ENCODE measurements at places on chromosomes 1 and 21.

- no peak for DNase-seq
Measured at GRCh38 chr1:38559446-38560165, 300.0 kb downstream of the RRAGC start.

DNA sequence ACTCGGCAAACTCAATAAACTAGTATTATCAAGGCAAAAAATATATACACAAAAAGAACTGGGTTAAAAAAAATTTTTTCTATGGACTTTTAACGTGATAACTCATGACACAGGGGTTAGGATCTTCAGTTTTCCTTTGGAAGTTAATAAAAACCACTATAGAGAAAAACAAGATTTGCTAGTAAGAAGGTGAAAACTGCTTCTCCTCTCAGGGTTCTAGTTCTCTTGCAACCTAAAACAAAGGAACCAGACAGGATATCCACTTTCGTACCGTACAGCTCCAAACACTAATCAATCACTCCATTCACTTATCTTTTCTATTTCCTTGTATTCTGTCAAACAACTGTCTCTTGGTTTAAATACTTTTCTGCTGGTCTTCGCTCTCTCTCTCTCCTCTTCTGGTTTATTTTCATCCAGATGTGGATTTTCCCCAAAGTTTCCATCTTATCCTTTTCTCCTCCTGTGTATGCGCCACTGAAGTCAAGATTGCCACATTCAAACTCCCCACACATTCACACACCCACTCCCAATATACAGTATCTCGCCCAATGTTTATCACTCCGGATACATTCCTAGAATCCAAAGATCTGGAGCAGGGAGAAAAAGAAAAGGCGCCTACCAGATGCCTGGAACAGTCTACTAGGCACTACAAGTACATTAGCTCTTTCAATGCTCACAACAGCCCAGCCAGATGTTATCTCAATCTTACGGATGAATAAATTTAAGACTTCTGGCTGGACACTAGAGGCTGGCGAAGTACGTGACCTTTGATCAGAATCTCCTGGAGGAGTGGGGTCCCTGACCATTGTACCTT lies 775 bp upstream of the PRPF38B start:
- DNase-seq, result no peak

DNA sequence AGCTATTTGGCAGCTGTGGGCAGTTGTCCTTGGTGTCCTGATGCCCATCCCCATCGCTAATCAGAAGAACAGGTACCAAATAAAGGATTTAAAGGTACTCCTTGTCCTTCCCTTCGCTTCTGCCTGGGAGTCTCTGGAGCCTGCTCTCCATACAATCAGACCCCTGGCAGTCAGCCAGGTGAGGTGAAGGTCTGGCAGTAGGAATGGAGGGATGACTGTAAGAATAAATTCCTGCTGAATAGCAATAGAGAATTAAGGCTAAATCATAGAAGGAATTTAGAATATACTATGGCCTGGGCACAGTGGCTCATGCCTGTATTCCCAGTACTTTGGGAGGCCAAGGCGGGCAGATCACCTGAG lies 9.2 kb downstream of the THBS3 start:
- no peak for DNase-seq

GRCh38 chr1:232147215-232147614 lies 482.7 kb downstream of the SIPA1L2 start:
- DNase-seq, result no peak

GRCh38 chr1:57522575-57522974 lies 98.7 kb upstream of the DAB1 start:
- DNase-seq, result no peak

DNA sequence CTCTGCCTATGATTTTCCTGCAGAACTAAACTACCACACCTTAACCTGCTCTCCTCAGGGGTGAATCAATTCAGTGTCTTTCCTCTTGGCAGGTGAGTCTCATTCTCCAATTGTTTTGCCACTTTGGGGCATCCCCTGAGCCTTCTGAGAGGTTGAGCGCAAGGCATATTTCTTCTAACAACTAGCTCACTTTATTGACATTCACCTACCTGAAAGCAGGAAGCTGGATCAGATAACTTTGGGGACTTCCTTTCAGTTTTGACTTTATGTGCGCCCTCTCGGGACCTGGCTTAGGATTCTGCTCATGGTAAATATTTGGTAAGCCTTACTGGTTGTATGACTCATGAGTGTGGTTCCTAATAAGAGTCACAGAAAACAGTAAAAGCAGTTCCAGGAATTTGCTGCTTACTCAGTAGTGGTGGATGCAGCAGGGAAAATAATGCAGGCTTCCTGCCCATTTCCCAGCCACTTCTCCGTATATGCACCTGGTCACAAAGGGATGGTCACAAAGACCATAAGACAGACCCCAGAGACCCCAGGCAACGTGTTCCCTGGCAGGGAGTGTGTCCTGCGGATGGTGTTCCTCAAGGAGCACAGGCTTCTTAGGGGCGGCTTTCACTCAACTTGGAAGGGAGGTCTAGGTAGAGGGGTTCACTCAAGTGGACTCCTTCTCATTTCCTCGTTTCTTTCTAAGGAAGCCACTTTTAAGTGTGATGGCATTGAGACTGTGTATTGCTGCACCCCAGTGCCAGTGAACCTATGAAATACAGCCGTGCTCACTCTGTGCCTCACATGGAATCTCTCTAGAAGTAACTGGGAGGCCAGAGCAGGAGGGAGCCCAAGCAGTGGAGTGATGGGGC lies 22.0 kb upstream of the BATF3 start:
- DNase-seq, result no peak

GRCh38 chr1:18511874-18512150 lies 31.1 kb downstream of the KLHDC7A start:
- no peak for DNase-seq

DNA sequence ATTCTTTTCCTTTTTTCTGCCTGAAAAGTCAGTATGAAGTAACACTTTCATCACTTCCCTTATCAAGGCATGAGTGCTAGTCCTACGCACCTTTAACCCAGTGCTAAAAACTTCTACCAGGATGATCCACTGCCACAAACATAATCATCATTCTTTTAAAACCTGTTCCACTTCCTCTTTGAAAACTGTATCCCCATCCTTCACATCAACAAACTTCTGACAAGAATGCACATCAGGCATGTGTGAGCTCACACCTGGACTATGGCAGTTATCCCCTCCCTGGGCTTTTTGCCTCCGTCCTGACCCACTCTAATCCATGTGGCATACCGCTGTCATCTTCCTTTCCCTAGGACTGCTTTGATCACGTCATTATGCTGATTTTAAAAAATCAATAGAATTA lies 70.2 kb downstream of the ESRRG start:
- DNase-seq, result no peak

- no peak for DNase-seq
Measured at GRCh38 chr1:29703596-29704370, 467.5 kb downstream of the PTPRU start.

DNA sequence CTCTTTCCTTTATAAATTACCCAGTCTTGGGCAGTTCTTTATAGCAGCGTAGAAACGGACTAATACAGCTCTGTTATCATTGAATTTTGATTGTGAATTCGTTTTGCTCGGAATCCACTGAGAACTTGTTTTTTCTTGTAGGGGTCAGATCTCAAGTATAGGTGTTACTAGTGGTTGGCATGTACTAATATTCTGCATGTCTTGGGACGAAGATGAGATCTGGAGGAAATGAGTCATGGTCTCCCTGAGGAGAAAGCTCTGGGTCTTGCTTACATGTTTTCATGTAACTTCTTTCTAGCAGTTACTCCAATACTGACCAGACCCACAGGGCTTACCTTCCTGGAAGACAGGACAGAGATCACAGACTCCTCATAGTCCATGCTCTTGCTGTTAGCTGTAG lies 30.3 kb downstream of the ZSCAN20 start:
- DNase-seq, result peak; percentile 32

GRCh38 chr1:29502911-29503840 lies 266.9 kb downstream of the PTPRU start:
- DNase-seq, result no peak

GRCh38 chr21:25688275-25689155 lies 46.2 kb downstream of the ATP5PF start:
- no peak for DNase-seq

GRCh38 chr1:209104646-209105045 lies 478.9 kb upstream of the CAMK1G start:
- DNase-seq, result no peak

DNA sequence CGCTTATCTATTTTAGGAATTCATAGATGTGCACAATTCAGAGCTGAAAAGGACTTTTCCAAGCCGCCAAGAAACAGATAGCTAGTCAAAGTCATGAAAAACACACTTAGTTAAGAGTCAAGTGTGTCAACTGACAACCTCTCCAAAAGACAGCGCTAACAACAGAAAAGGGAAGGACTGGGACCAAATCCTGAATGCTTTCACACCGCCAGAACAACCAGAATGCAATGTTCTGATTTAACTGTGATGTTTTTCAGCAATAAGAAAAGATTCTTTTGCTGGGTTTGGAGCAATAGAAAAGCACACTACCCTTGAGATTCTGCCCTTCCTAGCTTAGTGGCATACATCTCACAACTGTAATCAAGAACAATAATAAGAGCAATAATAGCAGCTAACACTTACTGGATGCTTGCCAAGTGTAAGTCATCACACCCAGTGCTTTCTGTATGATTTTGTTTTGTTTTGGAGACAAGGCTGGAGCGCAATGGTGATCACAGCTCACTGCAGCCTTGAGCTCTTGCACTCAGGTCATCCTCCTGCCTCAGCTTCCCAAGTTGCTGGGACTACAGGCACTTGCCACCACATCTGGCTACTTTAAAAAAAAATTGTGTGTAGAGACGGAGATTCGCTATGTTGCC lies 33.9 kb upstream of the SDC3 start:
- no peak for DNase-seq

- DNase-seq, result peak; percentile 4
Measured at GRCh38 chr1:22639286-22639685, 2.9 kb downstream of the C1QA start.

DNA sequence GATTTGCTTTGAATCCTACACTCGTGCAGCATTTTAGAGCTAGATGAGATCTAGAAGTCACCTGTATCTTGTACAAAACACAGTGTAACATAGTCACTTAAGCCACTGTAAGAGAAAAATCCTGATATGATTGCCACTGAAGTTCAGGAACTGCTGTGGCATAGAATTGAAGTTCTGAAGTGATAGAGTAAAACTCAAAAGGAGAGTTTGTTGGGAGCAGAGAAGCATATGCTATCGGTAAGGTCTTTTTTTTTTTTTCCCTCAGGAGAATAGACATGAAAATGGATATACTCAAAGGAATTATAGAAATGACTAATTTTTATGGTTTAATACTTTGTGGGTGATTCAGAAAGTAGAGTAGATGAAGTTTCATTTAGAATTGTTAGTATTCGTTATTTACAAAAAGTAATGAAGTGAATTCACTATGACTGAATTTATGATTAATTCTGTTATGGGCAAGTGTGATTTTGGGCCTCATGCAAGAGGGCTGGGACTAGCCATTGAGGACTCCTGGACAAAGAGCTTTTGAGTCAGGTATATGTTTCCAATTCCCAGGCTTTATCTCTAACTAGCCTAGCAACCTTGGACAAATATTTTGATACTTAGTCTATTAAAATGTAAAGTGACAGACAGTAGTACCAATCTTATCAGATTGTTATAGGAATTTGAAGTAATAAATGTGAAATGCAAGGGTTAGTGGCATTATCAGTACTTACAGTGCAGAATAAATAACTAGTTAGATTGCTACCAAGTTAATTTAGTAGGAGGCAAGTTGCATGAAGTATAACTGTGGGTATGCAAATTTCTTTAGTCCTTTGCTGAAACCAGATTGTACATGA lies 3.1 kb downstream of the KCTD3 start:
- no peak for DNase-seq

DNA sequence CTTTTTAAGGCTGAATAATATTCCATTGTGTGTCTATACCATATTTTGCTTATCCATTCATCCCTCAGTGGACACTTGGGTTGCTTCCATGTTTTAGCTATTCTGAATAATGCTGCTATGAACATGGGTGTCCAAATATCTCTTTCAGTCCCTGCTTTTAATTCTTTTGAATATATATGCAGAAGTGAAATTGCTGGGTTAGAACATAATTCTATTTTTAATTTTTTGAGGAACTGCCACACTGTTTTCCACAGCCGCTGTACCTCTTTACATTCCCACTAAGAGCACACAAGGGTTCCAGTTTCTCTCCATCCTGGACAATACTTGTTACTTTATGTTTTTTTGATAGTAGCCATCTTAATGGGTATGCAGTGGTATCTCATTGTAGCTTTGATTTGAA lies 65.6 kb downstream of the RIMS3 start:
- DNase-seq, result no peak

GRCh38 chr21:41032541-41032940 lies 135.4 kb upstream of the BACE2 start:
- no peak for DNase-seq

DNA sequence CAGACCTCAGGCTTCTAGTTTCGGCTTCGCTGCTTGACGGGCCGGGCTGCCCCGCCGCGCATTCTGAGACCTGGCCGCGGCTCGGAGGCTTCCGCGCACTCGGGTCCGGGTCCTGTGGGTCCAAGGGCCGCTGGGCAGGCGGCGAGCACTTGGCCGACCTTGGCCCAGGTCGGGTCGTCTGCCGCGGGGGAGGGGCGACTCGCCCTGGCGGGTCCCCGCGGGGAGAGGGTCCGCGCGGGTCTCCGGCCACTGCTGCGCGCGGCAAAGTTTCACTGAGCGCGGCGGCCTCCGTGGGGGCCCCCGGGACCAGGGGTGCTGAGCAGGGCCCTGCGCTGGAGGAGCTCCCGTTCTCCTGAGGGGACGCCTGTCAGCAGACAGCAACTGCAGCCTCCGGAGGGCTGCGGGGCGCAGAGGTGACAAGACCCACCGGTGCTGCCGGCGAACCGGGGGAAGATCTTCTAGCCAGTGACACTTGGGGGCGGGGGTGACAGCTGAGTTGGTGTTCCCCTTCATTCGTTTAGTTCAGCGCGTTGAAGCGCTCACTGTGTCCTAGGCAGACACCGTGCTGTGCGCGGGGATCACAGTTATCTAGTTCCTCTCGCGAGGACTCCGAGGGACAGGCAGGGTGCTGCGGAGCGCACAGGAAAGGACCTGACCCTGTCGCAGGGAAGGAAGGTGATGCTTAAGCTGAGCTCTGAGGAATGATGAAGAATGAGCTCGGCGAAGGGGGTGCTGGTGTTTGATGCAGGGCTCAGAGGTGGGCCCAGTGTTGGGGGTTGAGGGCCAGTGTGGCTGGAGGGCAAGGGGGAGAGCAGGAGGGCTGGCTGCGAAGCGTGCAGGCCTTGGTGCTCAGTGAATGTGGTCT lies 725 bp downstream of the MTFR1L start:
- DNase-seq, result no peak

- no peak for DNase-seq
Measured at GRCh38 chr21:39085843-39086405, 97.3 kb downstream of the PSMG1 start.

GRCh38 chr1:92536980-92537884 lies 50.5 kb upstream of the GFI1 start:
- no peak for DNase-seq

DNA sequence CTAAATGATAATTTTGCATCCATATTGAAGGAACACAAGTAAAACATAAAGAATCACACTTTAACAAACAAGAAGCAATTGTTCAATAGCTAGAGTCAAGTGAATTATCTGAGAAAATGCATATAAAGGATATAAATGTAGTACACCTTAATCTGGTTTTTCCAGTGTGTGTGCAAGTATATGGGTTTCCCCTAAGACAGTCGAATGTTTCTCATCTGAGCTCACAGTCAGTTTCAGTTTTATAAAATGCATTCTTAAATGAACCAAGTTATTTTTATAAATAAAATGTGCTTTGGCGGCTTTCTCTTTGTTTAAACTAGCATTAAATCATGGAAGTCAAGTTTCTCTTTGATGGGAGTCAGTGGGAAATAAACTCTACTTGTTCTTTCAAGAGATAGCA lies 125.9 kb downstream of the PTPRC start:
- DNase-seq, result no peak
